ENCODE measurements at places on chromosomes 5 and 9.

- DNase-seq, result no peak
These were observed 103.7 kb downstream of the ATPSCKMT start for GRCh38 chr5:10145923-10146401.

- no peak for DNase-seq
These were observed 1.4 kb downstream of the CHD1 start for GRCh38 chr5:98927242-98927988.

GRCh38 chr5:143261748-143262392 is 141.6 kb downstream of the NR3C1 start:
- DNase-seq, result no peak

- no peak for DNase-seq
These were observed 16.5 kb upstream of the ADRB2 start for GRCh38 chr5:148809781-148810524.

- no peak for DNase-seq
These were observed 242.6 kb upstream of the PAPPA start for GRCh38 chr9:115910959-115911358.

DNA sequence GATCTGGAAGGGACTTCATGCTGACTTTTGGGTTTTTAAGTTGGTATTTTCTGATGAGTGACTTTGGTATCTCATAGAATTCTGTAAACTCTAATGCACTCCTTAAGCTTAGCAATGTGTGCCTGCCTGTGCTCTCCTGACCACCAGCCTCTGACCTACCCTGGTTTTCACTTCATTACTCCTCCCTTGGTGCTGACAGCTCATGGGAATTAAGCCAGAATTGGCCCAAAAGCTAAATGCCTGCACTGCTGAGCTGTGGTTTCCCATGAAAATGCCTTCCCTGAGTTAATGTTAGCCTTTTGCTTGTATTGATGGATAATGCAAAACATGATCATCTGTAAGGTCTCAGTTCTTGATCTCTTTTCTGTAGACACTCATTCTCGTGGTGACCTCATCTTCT is 308.0 kb downstream of the DOCK8 start:
- DNase-seq, result no peak

- no peak for DNase-seq
These were observed 31.8 kb upstream of the IL17B start for GRCh38 chr5:149410721-149411432.

DNA sequence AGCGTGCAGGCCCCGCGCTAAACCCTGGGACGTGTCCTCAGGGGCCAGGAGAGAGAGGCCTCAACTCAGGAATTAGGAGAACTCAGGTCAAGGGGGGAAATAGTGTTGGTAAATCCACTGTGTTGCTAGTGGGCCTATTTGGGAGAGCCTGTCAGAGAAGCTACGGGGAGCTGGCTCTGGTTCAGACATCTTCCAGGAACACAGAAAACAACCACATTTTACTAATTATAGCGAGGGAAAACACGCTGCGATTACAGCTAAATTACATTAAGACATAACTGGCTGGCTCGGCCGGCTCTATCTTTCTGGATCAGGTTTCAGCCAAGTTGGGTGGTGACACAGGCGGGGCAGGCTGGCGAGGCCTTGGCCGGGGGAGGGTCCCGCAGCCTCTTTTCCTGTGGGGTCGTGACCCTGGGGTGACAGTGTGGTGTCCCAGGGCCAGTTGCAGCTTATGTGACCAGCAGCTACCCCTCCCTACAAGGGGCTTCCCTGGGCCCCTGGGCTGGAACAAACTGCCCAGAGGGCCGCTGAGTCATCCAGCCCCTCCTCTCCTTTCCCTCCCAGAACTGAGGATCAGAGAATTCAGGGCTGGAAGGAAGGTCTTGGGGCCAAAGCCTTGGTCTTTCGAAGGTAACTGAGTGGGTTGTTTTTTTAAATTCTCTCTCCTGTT is 75.1 kb downstream of the FGF18 start:
- no peak for DNase-seq

DNA sequence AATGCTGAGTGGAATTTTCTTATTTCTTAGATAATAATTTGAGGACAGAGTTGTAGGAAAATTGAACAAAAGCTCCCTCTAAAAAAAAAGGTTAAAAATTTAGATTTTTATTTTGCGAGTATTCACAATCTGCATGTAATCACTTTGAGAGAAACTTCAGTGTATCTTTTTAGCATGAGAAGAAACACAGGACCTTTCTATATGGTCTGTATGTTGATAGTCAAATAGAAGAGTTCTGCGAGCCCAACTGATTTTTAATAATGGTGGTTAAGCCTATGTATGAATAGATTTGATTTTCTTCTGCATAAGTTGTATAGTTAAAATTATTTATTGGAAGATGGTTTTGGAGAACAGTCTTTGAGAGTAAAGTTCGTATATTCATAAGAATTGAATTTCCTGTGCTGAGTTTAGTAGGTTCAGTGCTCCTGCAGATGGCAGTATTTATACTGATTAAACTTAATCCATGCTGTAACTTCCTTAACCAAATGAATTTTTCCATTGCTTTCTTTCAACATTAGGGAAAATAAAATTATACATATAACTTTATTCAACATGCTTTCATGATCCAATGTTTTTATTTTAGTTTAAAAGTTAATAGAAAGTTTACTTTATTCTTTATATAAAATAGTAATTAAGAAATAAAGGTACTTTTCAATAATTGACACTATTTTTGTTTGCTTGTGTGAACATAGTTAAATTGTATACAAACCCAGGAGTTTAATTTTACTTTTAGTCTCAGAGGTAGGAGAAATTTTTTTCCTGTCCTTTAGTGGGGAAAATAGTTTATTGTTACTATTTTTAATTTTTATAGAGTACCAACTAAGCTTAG is 19.6 kb downstream of the TCERG1 start:
- DNase-seq, result no peak

DNA sequence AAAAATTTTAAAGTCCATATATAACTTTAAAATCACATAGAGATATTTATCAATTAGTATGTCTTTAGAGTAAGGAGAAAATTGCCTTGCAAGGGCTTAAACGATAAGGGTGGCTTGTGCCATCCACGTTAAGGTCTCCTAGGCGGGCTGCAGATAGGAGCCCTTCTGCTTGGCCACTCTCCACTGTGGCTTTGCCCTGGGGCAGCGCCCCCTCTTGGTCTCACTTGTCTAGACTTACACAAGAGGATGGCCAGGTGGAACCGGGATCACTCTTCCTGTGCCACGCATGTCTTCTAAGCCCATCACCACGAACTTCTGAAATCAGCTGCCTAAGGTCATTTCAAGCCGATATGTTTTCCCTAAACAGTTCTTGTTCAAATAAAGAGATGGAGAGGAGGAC is 2.9 kb downstream of the FPGS start:
- no peak for DNase-seq

DNA sequence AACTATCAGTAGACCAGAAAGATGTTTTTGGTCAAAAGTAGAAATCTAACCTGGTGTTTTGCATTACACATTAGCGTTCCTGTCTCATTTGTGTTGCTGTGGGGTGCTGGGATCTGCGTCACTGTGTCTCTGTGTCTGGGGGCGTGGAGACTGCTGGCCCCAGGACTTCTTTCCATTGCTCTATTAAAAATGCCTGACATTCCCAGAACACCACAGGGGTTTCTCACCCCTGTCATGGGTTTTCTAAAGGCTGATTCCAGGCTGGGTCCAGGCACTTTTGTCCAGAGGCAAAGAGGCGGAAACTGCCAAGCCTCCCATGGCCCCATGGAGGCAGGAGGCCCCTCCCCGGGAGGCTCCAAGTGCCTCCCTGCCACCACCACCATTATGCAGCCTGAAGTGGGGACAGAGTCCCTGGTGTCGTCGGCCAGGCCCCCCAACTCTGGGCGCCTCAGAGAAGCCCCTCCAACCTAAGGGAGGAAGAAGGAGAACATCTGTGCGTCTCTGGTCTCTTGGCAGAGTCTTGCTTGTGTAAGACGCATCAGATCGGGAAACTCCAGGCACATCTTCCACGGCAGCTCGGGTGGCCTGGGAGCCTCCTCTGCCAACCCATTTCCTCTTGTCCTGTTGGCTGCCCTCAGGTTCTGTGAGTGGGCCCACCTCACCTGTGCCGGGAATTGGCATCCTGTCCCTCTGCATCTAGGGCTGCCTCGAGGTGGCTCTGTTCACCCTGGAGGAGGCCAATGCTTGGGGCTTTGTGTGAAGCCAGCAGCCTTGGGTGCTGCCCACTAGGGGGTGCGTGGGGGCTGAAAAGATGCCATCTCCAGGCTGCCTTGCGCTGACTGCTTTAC is 13.8 kb upstream of the PLEKHG4B start:
- no peak for DNase-seq

DNA sequence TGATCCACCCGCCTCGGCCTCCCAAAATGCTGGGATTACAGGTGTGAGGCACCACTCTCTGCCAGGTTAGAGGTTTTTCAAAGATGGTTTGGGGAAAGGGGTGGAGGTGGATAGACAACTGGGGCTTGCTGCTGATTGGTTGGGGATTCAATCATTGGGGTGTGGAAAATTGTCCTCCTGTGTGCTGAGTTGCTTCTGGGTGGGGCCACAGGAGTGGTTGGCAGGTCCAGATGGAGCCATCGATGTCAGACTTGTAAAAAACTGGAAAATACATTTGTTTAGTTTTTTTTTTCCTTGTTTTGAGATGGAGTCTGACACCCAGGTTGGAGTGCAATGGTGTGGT is 61.9 kb upstream of the CLINT1 start:
- DNase-seq, result no peak

DNA sequence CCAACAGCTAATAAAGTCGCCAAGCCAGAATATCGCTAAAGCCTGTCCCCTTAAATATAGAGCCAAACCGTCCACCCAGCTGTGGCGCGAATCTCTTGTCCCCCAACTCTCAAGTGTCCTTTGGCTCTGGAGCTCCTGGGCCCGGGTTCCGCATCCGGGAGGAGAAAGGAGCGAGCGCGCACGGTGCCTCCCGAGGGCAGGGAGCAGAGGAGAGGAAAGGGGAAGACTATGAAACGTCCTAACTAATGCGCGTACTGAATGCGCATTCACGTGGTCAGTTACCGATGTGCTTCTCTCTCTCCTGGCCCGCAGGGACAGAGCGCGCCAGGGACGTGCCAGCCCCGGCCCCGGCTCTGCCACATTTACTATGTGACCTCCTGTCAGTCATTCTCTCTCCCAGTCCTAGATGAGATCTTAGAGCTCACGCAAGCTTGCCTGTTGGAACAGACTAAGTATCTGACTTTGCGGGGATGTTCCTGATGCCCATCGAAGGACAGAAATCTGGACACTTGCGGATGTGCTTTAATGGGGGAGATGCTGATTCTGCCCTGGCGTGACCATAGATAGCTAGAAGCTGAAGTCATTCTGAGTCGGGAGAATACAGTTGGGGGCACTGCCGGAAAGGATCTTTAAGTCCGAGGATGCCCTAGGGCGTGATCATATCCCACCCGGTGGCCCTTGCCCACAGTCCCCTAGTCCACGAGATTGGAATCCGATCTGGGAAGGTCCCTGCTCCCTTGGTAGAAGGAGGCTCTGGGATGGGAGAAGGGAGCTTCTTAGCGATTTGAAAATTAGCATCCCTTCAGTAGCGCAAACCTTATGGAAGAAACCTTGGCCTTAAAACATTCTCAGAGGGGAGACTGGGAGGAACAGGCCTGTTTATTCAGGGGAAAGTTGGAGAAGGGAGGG is 5.7 kb upstream of the EBF1 start:
- DNase-seq, result no peak

DNA sequence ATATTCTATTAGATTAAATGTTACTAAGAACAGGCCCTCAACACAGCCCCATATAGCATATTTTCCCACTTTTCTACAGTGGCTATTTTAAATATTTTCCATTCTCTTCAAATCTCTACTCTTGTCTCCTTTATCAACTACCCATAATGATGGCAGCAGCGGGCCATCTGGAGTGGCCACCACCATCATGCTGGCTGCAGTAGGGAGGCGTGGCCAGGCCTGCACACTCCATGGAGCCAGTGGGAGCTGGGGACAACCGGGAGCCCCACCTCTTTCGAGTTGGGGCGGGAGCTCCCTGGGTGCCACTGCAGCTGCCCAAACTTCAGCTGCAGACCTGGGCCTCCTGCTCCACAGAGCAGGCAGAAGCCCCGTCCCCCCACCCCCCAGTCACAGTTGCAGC is 98.4 kb upstream of the RANBP6 start:
- DNase-seq, result no peak

DNA sequence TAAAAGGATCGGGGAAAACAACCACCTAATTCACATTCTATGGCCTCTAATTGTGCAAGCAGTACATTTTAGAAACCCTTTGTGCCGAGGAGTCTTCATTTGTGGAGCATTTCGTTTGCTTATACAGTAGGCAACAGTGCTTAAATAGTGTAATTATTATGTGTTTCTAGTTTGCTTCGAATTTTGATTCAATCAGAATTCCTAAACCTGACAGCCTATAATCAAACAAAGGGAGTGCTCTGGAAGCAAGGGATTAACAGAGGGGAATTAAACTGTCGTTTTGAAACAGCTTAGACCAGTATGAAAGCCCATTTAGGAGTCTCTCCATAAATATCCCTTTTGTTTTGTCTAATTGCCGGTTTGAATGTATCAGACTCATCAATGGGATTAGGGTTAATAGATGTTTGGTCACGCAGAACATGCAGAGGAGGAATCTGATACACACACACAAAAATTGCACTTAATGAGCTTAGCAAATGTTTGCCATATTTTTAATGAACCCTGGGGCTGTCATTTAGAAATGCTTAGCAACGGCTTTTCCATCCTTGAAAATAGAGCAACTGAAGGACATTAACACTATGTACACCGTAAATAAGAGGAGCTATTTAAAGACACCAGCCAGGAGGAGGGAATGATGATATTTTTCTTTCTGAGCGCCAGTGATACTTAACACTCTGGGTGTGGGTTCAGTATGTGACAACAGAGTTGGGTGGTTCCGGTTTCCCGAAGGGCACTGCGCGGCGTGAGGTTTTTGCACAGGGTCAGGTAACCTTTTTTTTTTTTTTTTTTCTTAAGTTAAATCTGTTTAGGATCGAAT is 404.7 kb downstream of the TLE4 start:
- DNase-seq, result no peak

DNA sequence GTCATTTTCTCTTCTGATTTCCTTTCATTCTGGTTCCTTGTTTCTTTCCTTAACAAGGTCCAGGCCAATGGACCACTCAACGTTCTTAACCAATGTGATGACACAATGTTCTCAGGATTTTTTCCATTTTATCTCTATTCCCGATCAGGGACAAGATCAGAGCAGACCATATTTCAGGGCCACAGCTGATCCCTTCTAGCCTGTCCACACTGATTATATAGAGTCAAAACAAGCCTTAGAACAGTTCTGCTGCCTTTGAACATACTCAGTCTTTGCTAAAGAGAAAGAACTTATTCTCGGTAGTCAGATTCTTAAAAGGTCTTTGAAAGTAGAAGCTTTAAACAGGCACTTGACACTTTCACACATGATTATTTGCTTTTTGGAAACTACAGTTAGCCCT is 188.4 kb downstream of the ADAMTSL1 start:
- DNase-seq, result no peak

DNA sequence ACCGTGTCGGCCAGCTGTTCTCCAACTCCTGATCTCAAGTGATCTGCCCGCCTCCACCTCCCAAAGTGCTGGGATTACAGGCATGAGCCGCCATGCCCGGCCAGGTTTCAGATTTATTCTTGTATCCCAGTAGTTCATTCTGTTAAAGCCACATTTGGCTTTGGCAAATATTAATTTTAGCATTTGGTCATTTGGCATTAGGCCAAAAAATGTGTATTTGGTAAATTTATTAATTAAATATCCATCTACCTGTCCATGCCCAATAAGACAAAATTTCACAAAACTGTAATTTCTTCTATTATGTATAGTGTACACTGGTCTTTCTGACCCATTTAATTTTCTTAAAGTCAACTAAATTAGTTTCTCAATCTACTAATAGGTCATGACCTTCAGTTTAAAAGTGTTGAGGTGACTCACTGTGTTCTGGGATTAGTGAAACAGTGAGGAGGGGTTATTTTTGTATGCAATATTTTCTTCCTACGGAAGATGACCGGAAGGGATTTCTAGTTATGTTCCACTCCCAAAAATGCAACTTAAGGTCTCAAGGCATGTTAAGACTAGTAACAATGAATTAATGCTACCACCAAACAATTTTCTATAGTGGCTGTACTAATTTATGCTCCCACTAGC is 21.0 kb downstream of the OSTF1 start:
- DNase-seq, result no peak

Measured in dorsolateral prefrontal cortex (tissue), 122 donors.